Psoas muscle (tissue), 8 donors: ENCODE measurements at places on chromosomes 6 and 20. TPM values are rescaled to one million over a fixed set of nuclear protein-coding genes. Genes with fewer than 3 reads are reported as not detected.

The ADGRF4 gene
- total RNA-seq: not detected

The IL20RA gene
- total RNA-seq: 0.07 TPM

The TCP11 gene
- not detected for total RNA-seq

The DTD1 gene
- total RNA-seq: 18.0 TPM

The R3HDML gene
- total RNA-seq: not detected

The NMBR gene
- not detected for total RNA-seq

The TDRD6 gene
- total RNA-seq: 0.17 TPM

The TRIM40 gene
- not detected for total RNA-seq

The C6orf58 gene
- total RNA-seq: not detected

The SLC35D3 gene
- not detected for total RNA-seq

The FHL5 gene
- total RNA-seq: 6.1 TPM

The GNL1 gene
- total RNA-seq: 20.1 TPM

The PET117 gene
- 13.2 TPM for total RNA-seq

The LY6G6C gene
- total RNA-seq: not detected

The RAET1E gene
- total RNA-seq: 4.6 TPM

The ESR1 gene
- total RNA-seq: 4.4 TPM

The XKR7 gene
- not detected for total RNA-seq

The SCRT2 gene
- total RNA-seq: not detected

The OR12D3 gene
- not detected for total RNA-seq

The LGSN gene
- total RNA-seq: not detected

The NKX2-4 gene
- not detected for total RNA-seq

The C6orf132 gene
- total RNA-seq: 0.11 TPM

The PPP1R3G gene
- total RNA-seq: 0.50 TPM

The CD93 gene
- 17.6 TPM for total RNA-seq

The TSBP1 gene
- not detected for total RNA-seq

The DAAM2 gene
- total RNA-seq: 67.1 TPM

The SLC22A16 gene
- not detected for total RNA-seq

The CPXM1 gene
- total RNA-seq: 0.44 TPM

The PNLDC1 gene
- 0.49 TPM for total RNA-seq

The OR2H2 gene
- not detected for total RNA-seq

The SPTLC3 gene
- total RNA-seq: 0.84 TPM

The LTA gene
- total RNA-seq: not detected

The HSD17B8 gene
- total RNA-seq: 18.9 TPM

The ULBP3 gene
- total RNA-seq: 0.67 TPM

The KCNQ2 gene
- total RNA-seq: 2.8 TPM

The PGC gene
- total RNA-seq: not detected

The PNPLA1 gene
- total RNA-seq: not detected

The NQO2 gene
- total RNA-seq: 129 TPM

The KCNS1 gene
- total RNA-seq: not detected

The OR2H1 gene
- total RNA-seq: not detected

The ZNF76 gene
- total RNA-seq: 17.9 TPM

The RIPOR3 gene
- total RNA-seq: 5.2 TPM

The RHAG gene
- not detected for total RNA-seq

The ARMH2 gene
- total RNA-seq: not detected

The TCF21 gene
- not detected for total RNA-seq

The CENPW gene
- 2.7 TPM for total RNA-seq

The NOX3 gene
- total RNA-seq: not detected

The RBBP8NL gene
- not detected for total RNA-seq
